ENCODE measurements at places on chromosomes 6 and 20.

DNA sequence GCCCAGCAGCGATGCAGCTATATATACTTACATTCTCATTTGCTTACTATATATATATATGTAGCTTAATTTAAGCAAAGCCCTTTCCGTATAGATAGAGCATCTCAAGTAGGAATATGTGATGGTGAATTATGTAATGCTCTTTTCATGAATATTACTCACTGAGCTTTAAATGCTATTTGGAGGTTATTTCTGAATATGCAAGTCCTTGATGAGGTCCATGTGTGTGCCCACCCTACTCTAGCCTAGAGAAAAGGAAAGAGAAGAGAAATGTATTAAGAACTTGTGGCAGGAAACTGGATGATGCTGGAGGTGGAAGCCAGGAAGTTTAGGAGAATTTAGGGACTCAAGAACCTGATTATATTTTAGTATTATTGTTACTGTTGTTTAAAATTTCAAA is 63.2 kb downstream of the PHACTR1 start:
- no peak for DNase-seq

GRCh38 chr20:9323622-9324021 is 190.8 kb upstream of the LAMP5 start:
- DNase-seq, result no peak

GRCh38 chr6:4903751-4904370 is 100.0 kb downstream of the RPP40 start:
- DNase-seq, result no peak

- DNase-seq, result no peak
These were observed 22.4 kb downstream of the RNF8 start for GRCh38 chr6:37376078-37376743.

GRCh38 chr6:31710523-31711219 is 4.0 kb downstream of the LY6G6F start:
- DNase-seq, result no peak

All from activated naive CD4-positive, alpha-beta T cell (primary cell).